ENCODE measurements at places on chromosomes 2 and 18.

DNA sequence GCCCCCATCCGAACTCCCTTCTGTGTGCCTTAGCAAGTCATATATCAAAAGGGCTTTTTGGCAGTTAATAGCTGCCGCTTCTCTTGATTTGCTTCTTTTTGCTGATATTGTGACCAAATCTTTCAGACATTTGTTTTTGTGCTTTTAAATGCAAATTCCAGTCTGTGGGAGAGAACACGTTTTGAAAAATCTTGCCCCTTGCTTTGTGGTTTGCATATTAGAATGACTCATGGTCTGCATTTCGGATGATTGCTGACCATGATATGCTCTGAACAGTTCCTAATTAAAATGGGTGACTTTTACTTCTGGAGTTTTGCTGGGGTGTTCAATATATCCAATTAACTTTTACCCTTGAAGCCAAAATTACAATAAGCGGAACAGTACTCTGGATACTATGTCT lies 58.2 kb upstream of the ST6GAL2 start:
- H3K27me3 ChIP-seq = no peaks in the 10 kb centered on the region
- no peak overlapping the region for H3K4me3 ChIP-seq
- no peak overlapping the region for H3K27ac ChIP-seq
- DNase-seq = no peak
- H3K36me3 ChIP-seq = no peaks in the 10 kb centered on the region
- H3K4me1 ChIP-seq = no peaks in the 10 kb centered on the region

- H3K36me3 ChIP-seq = peaks cover 5% of the 10 kb centered on the region
- H3K27ac ChIP-seq = no peak overlapping the region
- H3K27me3 ChIP-seq = no peaks in the 10 kb centered on the region
- no peak for DNase-seq
These were observed 39.0 kb upstream of the ZFP36L2 start for GRCh38 chr2:43265421-43265820.

DNA sequence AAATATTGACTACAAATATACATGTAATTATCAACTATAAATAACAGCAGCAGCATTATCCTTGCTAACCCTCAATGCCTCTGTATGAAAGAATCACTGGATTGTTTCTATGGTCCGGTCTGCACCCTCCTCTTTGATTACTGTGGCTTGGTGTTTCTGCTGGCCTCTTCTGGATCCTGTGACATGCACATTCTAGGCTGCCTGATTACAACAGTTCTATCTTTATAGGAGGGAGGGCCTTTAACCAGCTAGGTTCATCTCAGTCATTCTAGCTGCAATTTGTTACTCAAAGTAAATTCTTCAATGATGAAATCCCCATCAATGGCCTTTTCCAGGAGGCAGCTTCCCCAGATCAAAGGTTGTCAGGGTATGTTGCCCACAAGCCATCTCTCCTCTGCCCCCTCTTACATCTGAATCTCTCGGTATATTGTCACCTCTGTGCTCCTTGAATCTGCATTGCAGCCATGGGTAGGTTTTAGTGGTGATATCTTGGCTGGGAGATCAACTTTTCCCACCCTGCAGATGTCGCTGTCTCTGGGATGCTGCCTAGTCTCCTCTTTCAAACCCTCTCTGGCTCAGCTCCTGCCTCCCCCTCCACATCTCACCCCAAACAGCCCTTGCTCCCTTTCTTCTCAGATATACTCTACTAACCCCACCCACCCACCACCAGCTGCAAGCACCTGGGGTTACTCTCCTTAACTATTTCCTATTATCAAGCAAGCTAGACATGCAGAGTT lies 106.2 kb upstream of the BZW1 start:
- peak overlapping the region; percentile 16 for H3K27ac ChIP-seq
- DNase-seq = peak; percentile 45
- H3K4me3 ChIP-seq = no peak overlapping the region
- peaks cover 52% of the 10 kb centered on the region for H3K4me1 ChIP-seq
- peaks cover 14% of the 10 kb centered on the region for H3K27me3 ChIP-seq
- no peaks in the 10 kb centered on the region for H3K36me3 ChIP-seq

GRCh38 chr2:38810488-38810887 lies 32.5 kb downstream of the GEMIN6 start:
- no peak overlapping the region for H3K4me3 ChIP-seq
- H3K27me3 ChIP-seq = no peaks in the 10 kb centered on the region
- H3K27ac ChIP-seq = no peak overlapping the region

DNA sequence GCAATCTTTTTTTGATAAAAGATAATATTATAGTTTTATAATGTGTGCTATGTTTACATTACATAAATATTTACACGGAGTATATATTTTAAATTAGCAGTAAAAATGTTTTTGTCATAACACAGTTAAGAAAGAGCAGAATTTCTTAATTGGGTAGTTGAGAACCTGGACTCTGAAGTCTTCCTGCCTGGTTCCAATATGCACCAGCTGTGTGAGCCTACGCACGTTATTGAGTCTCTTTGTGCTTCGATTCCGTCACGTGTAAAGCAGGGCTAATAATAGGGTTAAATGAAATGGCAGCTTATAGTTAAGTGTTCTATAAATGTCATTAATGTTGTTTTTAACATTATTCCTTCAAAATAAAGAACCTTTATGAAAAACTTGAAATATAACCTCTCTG lies 1.2 kb upstream of the CCDC88A start:
- no peak for DNase-seq
- no peak overlapping the region for H3K27ac ChIP-seq
- H3K36me3 ChIP-seq = no peaks in the 10 kb centered on the region
- H3K27me3 ChIP-seq = no peaks in the 10 kb centered on the region
- peaks cover 27% of the 10 kb centered on the region for H3K4me1 ChIP-seq

DNA sequence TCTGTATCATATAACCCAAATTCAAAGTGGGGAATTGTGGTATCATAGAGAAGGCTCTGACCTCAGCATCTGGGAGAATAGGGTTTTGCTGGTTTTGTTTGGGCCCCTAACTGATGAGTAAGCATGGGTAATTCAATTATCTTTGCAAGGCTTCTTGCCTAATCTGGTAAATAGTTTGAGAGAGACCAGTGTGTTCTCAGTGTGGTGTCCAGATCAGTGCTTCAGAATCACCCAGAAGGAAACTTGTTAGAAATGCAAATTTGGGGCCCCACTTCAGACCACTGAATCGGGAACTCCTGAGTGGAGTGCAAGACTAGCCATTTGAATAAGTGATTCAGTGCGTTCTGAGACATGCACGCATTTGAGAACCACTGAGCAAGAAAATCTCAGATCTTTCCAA lies 282.7 kb downstream of the EPHA4 start:
- no peaks in the 10 kb centered on the region for H3K4me1 ChIP-seq
- H3K27me3 ChIP-seq = no peaks in the 10 kb centered on the region
- DNase-seq = no peak
- H3K27ac ChIP-seq = no peak overlapping the region
- no peak overlapping the region for H3K4me3 ChIP-seq

Measured in activated CD8-positive, alpha-beta T cell treated with anti-CD3 and anti-CD28 coated beads for 36 hours (primary cell).